SW480 (cell line): ENCODE measurements at places on chromosomes 16 and 17.

DNA sequence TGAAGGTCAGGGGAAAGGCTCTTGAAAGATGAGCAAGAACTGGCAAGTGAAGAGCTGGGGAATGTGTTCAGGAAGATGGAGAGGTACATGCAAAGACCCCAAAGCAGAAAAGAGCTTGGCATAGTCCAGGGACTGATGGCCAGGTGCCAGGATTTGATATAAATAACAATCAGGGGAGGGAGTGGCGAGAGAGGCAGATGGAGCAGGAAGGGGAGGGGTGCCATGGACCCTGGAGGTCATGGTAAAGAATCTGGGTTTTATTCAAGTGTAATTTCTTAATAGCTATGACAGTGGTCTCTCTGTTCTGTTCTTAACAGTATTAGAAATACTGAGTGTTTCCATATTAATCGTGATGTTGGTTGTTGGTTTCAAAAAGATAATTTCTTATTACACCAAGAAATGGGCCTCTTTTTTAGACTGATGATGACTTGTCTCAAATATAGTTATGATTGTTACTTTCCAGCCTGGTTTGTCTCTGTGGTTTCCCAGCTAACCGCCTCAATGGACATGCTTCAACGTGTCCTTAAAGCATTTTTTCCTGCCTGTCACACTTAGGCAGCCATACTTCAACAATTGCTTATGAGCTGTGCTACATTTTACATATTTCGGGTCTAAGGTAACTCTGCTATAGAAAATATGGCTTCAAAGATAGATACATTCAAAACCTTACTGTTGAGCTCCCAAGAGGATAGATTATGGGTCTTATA is 49.4 kb downstream of the MYH10 start:
- no peak for DNase-seq

- peak; percentile 57 for DNase-seq
Observed at GRCh38 chr17:16313139-16314090, 39.9 kb downstream of the CENPV start.

- no peak for DNase-seq
Observed at GRCh38 chr16:17026600-17027242, 444.0 kb downstream of the XYLT1 start.

- DNase-seq: no peak
Observed at GRCh38 chr17:1003633-1003971, 6.7 kb downstream of the TIMM22 start.

- no peak for DNase-seq
Observed at GRCh38 chr17:28716740-28717577, 709 bp downstream of the RAB34 start.

DNA sequence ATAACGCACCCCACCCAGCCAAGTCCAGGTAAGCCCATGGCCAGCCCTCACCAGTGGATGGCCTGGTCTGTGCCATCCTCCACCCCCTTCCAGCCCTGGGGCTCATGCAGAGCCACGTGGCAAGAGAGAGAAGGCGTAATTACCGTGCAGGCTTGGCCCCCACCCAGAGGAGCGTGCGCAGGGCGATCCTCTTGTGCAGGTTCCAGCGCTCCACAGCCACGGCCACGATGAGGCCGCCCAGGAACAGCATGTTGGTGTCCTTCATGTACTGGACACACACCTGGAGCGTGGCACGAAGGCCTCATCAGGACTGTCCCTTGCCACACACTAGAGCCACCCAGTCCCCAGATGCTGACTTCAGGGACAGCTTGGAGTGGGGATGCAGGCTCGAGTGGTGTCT is 6.7 kb downstream of the SLC13A5 start:
- DNase-seq: no peak

GRCh38 chr16:8358937-8359336 is 231.4 kb downstream of the TMEM114 start:
- no peak for DNase-seq

DNA sequence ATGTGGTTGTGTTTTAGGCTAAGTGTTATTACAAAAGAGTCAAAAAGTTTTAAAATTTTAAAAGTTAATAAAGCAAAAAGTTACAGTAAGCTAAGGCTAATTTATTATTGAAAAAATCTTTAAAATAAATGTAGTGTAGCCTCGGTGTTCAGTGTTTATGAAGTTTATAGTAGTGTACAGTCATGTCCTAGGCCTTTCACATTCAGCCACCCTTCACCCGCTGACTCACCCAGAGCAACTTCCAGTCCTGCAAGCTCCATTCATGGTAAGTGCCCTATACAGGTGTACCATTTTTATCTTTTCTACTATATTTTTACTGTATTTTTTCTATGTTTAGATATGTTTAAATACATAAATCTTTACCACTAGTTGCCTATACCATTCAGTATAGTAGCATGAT is 98.5 kb upstream of the RPRML start:
- no peak for DNase-seq

DNA sequence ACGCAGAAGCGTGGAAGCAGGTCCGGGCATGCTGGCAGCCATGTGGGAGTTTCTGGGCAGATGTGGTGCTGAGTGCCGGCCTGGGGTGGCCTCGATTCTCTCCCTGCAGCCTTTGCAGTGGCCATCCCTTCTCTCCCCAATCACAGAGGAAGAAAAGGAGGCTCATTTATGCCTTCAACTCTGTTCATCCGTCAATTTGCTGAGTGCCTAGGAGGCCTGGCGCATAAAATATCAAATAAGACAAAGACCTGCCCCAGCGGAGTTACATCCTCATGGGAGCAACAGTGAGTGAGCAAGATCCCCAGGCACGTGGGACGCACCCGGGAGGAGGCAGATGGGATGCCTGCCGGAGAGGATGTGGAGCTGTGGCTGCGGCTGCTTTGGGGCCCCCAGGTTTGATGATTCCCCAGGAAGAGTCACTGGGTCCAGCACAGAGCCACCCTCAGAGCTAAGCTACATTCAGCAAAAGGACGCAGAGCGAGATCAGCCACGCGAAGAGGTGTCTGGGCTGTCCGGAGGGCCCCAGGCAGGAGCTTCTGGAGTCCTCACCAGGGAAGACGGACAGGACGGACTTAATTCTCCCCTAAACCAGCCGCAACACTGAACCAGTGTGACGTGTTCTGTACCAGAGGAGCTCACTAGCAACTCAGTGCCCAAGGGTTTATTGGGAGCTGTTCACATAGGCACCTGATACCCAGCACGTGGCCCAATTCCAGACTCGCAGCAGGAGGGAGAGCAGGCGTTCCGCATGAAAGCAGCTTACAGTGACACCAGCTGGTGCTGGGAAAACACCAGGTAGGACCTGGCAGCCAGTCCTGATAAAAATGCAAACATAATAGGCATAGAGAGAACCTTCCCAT is 11.3 kb downstream of the CA5A start:
- no peak for DNase-seq

GRCh38 chr17:19728084-19728495 is 11.7 kb upstream of the SLC47A2 start:
- no peak for DNase-seq

GRCh38 chr16:19071811-19072777 is 4.7 kb downstream of the COQ7 start:
- DNase-seq: peak; percentile 52

DNA sequence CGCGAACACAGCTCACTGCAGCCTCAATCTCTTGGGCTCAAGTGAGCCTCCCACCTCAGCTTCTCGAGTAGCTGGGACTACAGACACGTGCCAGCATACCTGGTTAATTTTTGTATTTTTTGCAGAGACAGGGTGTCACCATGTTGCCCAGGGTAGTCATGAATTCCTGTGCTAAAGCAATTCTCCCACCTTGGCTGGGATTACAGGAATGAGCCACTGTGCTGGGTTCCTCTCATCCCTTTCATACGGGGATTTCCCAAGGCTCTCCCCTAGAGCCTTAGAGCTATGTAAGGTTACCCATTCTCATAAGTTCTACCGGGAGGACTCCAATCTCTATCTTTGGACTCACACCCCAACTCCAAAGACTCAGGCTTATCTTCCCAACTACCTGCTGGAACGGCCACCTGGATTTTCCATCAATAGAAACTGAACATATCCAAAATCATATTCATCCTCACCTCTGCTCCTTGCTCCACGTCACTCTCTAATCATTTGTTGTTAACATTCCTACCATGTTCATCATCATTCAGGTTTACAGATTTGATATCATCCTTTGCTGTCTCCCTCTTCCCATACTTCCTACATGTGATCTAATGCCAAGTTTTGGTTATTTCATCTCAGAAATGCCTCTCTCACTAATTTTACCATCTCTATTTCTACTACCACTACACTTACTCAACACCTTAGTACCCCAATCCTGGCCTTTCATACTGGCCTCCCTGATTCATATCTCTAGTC is 92.5 kb downstream of the NCOR1 start:
- no peak for DNase-seq

GRCh38 chr17:289409-289808 is 63.2 kb downstream of the RPH3AL start:
- DNase-seq: no peak

DNA sequence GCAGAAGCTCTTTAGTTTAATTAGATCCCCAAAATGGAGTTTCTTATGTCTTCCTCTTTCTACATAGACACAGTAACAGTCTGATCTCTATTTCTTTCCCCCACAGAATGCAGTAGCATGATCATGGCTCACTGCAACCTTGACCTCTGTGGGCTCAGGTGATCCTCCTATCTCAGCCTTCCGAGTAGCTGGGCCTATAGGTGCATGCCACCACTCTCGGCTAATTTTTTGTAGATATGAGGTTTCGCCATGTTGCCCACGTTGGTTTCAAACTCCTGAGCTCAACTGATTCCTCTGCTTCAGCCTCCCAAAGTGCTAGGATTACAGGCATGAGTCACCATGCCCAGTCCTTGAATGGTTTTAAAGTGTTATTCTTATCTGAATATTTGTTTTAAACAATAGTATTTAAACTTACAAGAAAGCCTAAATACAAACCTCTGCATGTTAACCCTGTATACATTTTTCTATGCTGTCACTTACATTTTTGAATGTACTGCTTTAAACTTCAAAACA is 120.6 kb downstream of the GOSR1 start:
- no peak for DNase-seq

- no peak for DNase-seq
Observed at GRCh38 chr16:23398987-23399805, 53.8 kb downstream of the COG7 start.

GRCh38 chr16:72604375-72604774 is 432.4 kb upstream of the PMFBP1 start:
- DNase-seq: no peak

GRCh38 chr16:7321661-7322060 is 11.0 kb upstream of the RBFOX1 start:
- DNase-seq: no peak

- no peak for DNase-seq
Observed at GRCh38 chr16:47643323-47644000, 182.3 kb downstream of the PHKB start.

- DNase-seq: no peak
Observed at GRCh38 chr16:83206426-83206825, 579.7 kb downstream of the CDH13 start.

DNA sequence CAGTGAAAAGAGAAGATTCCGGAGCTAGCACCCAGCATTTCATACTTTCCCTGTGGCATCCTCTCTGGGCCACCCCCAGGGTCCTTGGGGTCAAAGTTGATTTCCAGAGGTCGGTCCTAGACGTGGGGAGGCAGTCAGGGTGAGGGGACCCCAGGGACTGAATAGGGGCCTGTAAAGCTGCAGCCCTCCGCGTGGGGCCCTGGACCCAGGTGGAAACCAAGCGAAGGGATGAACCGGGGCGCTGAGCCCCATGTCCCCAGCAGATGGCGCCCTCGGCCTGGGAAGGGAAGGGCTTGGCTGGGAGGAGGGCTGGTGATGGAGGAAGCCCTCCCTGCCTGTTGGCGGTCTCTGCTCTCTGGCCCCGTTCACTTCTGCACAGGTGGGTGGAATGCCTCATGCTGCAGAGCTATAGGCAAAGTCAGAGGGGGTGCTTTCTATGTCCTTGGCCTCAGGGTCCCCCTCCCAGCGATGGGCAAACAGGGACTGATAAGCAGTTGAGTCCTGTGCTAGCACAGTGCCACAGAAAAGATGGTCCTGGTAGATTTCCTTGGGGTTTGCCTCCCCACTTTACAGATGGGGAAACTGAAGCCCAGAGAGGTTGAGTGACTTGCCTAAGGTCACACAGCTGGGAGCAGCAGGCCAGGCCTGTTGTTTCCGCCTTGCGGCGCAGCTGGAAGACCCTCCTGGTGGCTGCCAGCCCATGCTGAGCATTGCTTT is 163.4 kb upstream of the CIBAR2 start:
- peak; percentile 53 for DNase-seq

GRCh38 chr16:4519274-4520058 is 19.1 kb downstream of the CDIP1 start:
- no peak for DNase-seq

DNA sequence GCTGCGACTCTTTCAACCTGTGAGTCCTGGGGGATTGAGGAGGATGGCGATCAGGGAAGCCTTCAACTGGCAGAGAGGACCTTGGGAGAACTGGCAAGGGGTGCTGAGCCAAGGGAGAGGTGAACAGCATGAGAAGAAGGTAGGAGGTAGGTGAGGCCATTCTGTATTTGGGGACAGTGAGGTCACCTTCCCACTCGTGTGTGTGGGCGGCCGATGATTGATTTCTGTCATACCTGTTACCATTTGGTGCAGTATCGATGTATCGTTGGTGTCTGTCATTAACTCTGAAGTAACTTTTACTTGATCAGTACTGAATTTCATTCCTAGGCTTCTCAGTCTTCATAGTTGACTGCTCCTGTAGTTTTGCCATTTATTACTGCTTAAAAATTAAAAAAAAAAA is 3.8 kb downstream of the ARSG start:
- DNase-seq: no peak

GRCh38 chr17:27376637-27377547 is 79.4 kb upstream of the KSR1 start:
- DNase-seq: no peak

DNA sequence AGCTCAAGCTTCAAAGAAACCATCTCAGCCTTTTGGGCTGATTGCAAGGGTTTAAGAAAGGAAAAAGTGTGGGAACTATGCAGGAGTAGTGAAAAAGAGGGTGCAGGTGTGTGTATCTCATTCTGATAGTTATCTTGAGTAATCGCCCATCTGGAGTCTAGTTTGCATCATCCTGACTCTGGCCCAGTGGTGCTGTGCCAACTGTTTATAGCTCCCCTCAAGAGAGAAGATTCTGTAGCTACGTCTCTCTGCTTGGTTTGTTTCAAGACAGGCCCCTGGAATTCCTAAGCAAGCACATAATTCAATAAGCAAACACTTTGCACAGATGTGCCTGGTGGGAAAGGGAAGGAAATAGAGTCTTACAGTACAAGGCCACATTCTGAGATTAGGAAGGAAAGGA is 144.4 kb downstream of the HAPSTR1 start:
- DNase-seq: no peak

DNA sequence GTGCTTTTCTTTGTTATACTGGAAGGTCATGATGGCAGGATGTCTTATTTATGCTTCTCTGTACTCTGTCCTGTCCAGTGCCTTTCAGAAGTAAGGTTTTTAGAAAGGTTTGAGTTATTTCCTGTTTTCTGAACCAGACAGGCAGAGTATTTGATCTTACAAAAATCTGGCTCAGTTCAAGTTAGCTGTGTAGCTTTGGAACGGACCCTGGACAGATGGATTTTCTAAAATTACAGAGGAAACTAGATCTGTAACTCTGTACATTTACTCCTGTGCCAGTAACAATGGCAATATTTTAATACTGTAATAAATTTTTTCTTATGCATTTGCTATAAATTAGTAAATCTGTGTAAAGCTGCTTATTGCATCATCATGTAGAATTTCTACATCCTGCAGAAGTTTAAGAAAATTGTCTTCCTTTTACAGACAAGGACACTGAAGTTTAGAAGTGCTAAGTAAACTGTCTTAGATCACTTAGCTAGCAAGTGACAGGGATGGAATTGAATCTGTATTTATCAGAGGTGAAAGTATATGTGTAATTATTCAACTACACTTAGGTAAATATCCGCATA is 347.6 kb downstream of the WWOX start:
- DNase-seq: no peak

- no peak for DNase-seq
Observed at GRCh38 chr17:49725452-49726130, 17.8 kb upstream of the SLC35B1 start.

GRCh38 chr17:4953451-4953961 is 2.6 kb downstream of the ENO3 start:
- no peak for DNase-seq
